Right lobe of liver (tissue), 6 donors: ENCODE measurements at places on chromosomes 1 and 21. TPM values are rescaled to one million over a fixed set of nuclear protein-coding genes. Genes with fewer than 3 reads are reported as not detected.

TRIM63 gene
- 0.49 TPM for total RNA-seq

DNA sequence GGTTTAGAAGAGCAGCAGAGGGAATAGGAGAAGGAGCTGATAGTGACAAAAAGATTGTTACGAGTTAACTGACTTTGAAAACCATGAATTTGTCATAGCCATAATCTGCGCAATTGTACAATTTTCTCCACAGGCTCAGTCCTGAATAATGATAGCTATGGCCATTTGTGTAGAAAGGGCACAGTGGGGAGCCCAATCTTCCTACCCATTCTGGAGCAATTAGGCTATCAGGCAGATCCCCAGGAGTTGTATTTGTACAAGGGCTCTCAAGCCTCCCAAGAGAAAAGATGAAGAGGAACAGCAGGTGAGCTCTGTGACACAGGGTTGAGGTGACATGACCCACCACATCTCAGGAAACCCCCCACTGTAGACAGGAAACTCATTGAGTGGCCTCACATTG, 42.1 kb upstream of the SAMD13 start:
- DNase-seq, result no peak

DNA sequence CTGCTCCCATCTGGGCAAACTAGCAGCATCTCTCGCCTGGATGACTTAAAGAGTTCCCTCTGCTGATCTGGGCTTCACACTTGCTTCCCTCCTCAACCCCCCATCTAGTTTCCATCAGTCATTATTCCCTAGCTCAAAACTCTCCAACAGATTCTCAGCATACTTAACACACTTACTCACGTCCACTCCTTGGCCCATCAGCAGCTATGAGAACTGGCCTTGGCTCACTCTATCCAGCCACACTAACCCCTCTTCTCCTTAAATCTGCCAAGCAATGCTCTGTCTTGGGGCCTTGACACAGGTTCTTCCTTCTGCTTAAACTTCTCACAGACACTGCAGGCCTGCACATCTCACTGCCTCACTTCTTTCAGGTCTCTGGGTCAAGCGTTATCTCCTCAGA, 41.6 kb downstream of the GNG12 start:
- DNase-seq, result no peak

- DNase-seq, result no peak
Observed at GRCh38 chr21:41907496-41908258, 28.5 kb upstream of the PRDM15 start.

DNA sequence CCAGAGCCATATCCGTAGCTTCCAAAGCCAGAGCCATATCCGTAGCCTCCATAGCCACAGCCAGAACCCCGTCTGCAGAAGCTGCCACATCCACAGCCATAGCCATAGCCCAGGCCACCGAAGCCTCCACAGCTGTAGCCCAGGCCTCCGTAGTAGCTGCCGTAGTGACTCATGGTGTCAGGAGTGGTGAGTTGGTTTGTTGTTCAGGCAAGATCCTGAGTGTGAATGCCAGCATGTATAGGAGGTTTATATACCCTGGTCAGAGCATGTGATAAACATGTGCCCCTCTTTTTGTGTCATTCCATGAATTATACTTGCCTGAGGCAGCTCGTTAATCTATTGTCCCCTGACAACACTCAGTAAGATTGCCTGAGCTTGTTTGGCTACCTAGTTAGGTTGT, at the start of gene KRTAP19-1:
KRTAP19-1 (minus strand) TSS at position 223 of the 400 bp plus-strand sequence; CDS start at position 173, 50 bp downstream.
- DNase-seq, result no peak
